ENCODE measurements at places on chromosomes 1 and 21.

GRCh38 chr1:79052829-79053449, 46.4 kb upstream of the ADGRL4 start:
- DNase-seq = no peak

- no peak for DNase-seq
These were observed 100.1 kb downstream of the DUSP10 start for GRCh38 chr1:221641811-221642210.

DNA sequence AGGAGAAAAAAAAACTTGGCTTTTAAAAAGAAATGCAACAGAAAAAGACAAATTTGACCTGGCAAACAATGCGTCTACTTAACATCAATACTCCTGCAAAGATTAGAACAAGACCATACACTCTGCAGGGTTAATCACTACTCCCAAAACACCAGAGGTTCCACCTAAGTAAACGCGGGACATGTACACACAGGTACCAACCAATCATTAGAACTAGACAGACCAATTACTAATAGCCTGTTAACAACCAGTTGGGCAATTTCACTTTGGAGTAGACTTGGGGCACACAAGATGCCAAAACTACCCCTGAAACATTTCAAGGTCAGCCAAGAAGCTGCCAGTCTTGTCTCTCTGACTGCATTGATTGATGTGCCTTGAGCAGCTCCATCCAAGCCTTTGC, 125.8 kb downstream of the RRAGC start:
- DNase-seq = no peak

- no peak for DNase-seq
These were observed 21.5 kb upstream of the STMN1 start for GRCh38 chr1:25927521-25928265.

DNA sequence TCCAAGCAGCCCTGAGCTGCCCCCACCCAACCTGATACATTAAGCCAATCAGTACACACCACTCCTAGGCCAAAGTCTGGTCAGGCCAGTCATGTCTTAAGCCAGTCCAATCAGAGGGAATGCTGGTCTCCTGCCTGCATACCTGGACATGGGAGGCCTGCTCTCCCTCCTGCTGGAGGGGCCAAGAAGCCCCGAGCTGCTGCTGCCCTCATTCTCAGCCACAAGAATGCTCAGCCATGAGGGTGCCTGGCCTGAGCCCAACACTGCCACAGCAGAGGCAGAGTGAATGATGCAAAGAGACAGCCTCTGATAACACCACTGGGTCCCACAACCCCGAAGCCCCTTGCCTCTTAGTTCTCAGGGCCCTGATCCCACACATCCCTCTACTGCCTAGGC, 23.0 kb downstream of the CHD5 start:
- no peak for DNase-seq

GRCh38 chr1:98420376-98421084, 241.0 kb upstream of the SNX7 start:
- DNase-seq = no peak

DNA sequence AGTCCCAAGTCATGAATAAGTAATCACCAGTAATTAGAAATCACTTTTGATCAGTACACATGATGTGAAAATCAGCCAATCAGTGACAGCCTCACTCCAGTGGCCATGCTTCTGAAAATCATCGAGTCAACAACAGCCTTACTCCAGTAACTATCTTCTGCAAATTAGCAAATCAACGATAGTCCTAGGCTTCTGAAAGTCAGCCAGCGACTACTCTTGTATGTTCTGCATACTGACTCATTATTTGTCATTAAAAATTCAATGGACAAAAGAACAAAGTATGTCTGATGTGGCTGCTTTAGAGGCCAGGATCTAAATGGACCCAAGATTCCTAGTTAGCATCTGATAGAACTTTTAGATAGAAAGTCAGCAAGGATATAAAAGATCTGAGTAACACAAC, 102.5 kb downstream of the GPR52 start:
- no peak for DNase-seq
